Stimulated activated CD4-positive, alpha-beta T cell treated with anti-CD3 and anti-CD28 coated beads, TNF-alpha, amount 100 ng/mL, for 4 hours (primary cell): ENCODE measurements at places on chromosomes 4 and X.

GRCh38 chr4:118921786-118922185 is 33.1 kb downstream of the SYNPO2 start:
- no peak for DNase-seq

DNA sequence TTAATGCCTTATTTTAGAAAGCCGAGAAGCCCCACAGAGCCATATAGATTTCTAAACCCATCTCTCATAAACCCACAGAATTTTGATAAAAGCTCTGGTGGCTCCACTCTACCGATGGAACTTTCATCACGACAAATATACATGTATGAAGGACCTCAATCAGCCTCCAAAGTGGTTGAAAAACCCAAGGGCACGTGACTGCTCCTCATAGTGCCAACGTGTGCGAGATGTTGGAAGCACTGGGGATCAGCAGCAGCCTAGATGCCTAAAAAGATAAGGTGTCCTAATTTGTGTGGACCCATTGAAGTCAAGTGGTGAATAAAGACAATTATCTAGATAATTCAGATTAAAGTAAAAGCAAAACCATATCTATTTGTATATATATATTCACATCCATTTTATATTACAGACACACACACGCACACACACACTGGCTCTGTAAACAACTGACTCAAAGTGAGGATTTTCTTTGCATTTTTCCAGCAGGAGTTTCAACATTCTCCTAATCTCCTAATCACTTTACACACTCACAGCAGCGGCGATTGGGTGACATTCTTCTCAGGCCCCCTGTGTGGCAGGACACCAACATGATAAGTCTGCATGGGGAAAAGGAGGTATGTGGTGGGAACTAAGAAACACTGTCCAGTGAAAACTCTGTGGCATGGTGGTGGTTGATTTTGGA is 2.8 kb upstream of the PITX2 start:
- no peak for DNase-seq

DNA sequence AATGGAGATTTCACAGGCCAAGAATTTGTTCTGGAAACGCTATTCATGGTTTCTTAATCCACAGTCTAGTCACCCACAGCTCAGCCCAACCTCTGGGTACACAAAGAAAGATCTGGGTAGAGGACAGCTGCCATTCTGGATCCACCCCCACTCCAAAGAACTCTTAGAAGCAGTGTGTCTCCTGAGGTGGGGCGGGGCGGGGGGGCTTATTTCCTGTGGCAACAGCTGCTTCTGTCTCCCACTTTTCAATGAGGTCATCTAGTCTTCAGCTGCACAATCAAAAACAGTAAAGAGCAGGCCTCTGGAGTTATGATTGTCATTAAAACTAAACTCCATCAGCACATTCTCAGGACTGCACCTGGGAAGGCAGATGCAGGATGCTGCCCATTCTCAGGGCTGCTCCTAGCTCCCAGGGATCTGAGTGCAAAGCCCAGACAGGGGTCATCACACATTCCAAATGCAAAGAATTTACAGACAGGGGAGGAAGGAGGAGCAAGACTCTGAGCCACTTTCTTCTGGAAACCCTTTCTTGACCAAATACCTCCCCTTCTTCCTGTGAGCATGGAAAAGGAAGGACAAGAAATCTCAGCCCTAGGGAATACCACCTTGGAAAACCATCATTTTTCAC is 207.3 kb downstream of the HS6ST2 start:
- no peak for DNase-seq

GRCh38 chr4:48334900-48335384 is 6.4 kb upstream of the SLAIN2 start:
- no peak for DNase-seq

DNA sequence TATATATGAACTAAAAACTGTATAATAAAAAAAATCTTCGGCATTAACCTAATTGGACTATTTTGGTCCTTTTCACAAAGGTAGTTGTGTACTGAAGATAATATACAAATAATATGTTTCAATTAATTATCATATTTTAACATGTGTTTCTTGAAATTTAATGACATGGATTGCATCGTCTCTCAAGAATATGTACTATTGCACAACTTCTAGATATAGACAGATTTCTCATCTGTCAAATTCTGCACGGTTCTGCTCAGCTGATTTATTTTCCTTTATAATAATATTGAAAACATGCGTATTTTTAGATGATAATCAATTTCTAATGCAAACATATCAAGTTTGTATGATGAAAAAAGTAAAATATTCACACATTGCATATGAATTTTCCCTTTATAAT is 498.7 kb upstream of the PABPC4L start:
- DNase-seq = no peak

DNA sequence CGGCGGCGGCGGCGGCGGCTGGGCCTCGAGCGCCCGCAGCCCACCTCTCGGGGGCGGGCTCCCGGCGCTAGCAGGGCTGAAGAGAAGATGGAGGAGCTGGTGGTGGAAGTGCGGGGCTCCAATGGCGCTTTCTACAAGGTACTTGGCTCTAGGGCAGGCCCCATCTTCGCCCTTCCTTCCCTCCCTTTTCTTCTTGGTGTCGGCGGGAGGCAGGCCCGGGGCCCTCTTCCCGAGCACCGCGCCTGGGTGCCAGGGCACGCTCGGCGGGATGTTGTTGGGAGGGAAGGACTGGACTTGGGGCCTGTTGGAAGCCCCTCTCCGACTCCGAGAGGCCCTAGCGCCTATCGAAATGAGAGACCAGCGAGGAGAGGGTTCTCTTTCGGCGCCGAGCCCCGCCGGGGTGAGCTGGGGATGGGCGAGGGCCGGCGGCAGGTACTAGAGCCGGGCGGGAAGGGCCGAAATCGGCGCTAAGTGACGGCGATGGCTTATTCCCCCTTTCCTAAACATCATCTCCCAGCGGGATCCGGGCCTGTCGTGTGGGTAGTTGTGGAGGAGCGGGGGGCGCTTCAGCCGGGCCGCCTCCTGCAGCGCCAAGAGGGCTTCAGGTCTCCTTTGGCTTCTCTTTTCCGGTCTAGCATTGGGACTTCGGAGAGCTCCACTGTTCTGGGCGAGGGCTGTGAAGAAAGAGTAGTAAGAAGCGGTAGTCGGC is 528 bp downstream of the FMR1 start:
- no peak for DNase-seq

DNA sequence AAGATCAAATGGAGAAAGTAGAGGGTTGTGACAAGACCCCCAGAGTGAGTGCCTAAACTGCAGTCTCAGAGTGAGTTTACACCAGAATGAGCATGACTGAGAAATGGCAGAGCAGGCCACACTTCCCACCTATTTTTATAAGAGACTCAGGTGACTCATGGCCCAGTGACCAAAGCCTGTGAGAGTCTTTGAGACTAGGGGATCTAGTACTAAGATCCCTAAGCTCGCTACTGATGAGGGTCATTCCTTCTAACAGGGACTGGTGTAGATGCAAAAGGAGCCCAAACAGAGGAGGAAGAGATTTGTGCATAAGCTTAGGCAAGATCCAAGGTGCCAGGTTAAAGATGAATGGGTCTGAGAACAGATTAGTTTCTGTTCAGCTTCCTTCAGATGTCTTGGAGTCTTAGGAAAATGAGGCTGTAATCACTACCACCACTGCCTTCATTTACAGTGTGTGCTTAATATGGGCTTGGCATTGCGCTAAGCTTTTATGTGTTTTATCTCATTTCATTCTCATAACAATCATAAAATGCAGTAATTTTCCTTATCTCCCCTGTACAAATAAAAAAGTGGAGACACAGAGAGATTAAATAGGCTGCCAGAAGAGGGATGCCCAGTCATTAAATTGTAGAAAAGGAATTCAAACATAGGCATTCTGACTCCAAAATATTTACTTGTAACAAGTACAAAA is 62.8 kb downstream of the RWDD4 start:
- no peak for DNase-seq

- no peak for DNase-seq
These were observed 348.4 kb downstream of the FAM47B start for GRCh38 chrX:35291013-35291412.

DNA sequence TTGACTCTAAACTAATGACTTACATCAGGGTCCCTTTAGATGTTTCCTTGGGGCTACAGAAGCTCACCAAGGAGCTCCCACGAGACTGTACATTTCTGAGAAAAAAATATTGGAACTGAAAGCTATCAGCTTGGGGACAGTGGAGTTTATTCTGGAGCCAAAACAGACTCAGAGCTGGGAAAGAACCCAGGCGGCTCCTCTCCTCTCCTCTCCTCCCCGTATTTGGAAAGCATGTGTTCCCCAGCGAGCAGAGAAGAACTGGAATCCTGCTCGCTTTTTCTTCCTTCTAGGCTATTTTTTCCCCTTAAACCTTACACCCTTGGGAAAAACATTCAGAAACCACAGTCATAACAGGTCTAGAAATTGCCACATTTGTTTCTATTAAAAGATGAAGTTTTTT is 4.3 kb upstream of the MAP7D3 start:
- DNase-seq = no peak

GRCh38 chrX:23871905-23872546 is 35.7 kb downstream of the APOO start:
- DNase-seq = no peak

GRCh38 chrX:42107495-42108488 is 184.4 kb upstream of the CASK start:
- no peak for DNase-seq

- no peak for DNase-seq
These were observed 1390.5 kb upstream of the TENM3 start for GRCh38 chr4:180852738-180853137.

DNA sequence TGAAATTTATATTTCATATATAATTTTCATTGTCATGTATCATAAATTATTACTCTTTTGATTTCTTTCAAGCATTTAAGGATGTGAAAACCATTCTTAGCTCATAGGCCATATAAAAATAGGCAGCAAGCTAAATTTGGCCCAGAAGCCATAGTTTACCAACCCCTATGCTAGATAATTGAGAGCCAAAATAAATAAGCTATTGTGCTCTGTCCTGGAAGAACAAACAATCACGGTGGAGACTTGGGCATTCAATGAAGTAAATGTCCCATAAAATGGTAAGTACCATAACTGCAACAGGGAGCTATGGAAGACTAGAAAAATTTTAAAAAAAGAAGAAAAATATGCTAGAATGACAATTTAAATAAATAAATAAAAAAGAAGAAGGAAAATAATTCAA is 60.9 kb upstream of the PACRGL start:
- DNase-seq = no peak

GRCh38 chr4:133483600-133484246 is 334.6 kb downstream of the PCDH10 start:
- DNase-seq = no peak

DNA sequence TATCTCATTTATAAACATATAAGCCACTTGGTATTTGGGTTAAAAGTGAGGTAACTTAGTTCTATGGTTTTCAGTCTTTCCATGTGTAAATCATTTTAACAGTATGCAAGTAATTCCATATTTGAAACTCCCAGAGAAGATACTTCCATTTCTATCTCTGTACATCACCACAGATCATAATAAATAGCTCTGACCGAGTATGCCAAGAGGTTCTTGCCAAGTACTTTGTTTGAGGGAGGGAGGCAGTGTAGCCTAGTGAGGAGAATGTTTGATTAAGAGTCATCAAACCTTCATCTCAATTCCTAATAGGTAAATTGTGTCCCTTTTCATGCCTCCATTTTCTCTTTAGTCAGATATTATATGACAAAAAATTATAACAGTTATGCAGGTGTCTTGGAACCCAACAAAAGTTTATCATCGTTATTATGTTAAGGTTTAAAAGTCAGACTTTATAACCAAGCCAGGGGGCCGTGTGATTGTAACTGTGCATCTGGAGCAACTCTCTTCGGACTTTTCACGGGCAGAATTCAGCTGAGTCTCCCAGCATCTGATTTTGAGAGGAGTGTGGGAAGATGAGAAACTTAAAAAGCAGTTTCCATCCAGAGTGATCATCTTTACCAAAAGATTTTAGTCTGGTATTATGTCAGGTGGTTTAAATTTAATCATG is 123.8 kb downstream of the ANK2 start:
- no peak for DNase-seq

DNA sequence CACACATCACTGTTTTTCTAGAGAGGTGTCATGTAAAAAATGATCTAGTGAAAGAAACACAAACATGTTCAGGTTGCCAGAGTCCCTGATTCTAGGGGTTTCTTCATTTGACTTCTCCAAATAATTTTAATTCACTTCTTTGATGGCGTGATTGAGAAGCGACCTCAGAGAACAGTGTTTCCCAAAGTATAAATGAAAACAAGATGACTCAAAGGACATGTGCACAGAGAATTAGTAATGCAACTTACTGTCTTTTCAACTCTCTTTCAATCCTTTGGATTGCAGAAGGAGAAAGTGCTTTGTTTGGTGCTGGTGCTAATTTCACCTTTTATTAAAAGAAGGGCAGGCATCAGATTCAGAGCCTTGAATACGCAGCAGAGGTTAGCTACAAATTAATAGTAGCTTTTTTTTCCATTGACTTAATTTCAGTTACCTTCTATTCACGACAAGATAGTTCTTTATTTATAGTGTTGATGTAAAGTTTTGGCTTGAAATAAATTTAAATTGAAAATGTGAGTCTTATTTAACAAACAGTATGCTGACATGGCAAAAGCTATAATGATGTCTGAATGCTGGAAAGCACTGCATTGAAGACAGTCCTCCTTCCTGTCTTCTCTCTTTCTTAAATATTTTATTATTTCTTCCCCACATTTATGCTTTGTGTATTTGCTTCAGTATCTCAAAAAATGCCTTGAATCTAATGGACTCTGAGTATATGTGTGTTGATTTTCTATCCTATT is 85.1 kb downstream of the SLC10A7 start:
- DNase-seq = no peak

DNA sequence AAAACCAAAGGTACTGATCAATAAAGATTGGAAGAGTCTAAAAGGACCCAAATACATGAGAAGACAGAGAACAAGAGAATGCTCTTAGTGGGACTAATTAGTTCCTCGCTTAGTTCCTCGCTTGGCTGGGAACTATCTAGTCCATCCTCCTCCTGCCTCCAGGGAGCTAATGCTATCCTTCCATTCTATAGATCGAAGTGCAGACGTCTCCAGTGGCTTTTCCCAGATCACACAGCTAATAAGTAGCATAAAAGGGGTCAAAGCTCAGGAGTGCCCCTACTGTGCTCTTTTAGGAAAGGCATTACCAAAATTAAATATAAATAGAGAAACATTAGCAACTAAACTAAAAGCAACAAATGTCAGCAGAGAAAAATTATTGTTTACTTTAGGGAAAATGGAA is 42.3 kb upstream of the PPARGC1A start:
- DNase-seq = no peak

DNA sequence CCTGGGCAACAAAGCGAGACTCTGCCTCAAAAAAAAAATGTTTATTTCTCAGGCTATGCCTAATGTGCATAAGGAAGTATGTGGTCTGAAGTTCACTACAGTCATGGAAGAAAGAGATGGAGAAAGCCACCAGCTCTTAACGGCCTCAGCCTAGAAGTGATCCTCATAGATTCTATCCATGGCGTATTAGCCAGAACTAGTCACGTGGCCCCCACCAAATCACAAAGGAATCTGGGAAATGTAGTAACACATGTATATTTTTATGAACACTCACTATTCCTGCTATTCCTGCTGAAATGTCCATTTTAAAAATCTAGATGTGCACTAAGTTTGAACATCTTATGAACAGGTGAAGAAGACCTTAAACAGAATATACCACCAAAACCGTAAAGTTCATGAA is 33.8 kb downstream of the MTTP start:
- DNase-seq = no peak

- DNase-seq = no peak
These were observed 460.3 kb downstream of the MID1IP1 start for GRCh38 chrX:39261446-39262147.

- no peak for DNase-seq
These were observed 198.5 kb upstream of the FAM241A start for GRCh38 chr4:111946800-111947199.

- no peak for DNase-seq
These were observed 126.2 kb downstream of the MAPK10 start for GRCh38 chr4:86233681-86234080.

- DNase-seq = no peak
These were observed 163.6 kb upstream of the PLAC1 start for GRCh38 chrX:134821901-134822300.
